ENCODE measurements at places on chromosomes 12 and 14.

- DNase-seq = no peak
Measured at GRCh38 chr12:76983420-76983819, 81.9 kb downstream of the E2F7 start.

- DNase-seq = no peak
Measured at GRCh38 chr12:88658009-88658408, 77.7 kb upstream of the KITLG start.

GRCh38 chr14:51185180-51185579 is 54.9 kb upstream of the TMX1 start:
- DNase-seq = no peak

DNA sequence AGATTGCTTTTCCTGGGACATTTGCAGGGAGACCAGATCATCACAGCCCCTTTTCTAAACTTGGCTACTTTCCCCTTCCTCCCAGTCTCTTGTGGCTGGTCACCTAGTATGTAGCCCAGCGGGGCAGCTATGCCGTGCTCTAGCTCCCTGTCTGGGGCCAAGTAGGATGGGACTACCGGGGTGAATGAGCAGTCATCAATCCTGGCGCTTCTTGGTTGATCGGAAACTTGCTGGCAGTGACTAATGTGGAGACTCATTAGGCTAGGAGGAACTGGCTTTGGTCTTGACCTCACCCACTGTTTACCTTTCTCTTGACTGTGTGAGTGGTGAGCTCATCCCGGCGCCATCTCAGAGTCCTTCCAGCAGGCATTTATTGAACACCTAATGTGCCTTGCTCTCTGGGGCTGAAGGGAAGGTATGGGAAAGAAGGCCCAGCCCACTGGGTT is 15.9 kb downstream of the PLEKHG3 start:
- no peak for DNase-seq

GRCh38 chr12:113164014-113164413 is 14.5 kb downstream of the CFAP73 start:
- DNase-seq = no peak

DNA sequence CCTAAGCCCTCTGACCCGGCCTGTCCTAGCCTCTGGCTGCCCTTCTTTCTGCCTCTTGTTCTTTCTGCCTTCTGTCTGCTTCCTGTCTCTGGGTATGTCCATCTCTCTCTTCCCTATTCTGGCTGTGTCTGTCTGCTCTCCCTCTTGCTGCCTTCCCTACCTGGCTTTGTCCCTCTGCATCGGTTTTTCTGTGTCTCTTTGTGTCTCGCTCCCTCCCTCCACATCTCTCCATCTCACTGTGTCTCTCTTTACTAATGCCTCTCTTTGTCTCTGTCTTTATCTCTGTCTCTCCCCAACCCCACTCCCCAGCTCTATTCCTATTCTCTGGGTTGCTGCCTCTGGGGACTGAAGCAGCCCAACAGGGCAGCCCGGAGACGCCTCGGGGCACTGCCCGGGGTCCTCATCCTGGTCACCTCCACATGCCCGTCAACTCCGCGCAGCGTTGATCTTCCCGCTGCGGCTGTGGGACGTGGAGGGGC is 10.1 kb downstream of the SHMT2 start:
- DNase-seq = no peak

- no peak for DNase-seq
Measured at GRCh38 chr12:89991807-89992590, 283.4 kb upstream of the ATP2B1 start.

DNA sequence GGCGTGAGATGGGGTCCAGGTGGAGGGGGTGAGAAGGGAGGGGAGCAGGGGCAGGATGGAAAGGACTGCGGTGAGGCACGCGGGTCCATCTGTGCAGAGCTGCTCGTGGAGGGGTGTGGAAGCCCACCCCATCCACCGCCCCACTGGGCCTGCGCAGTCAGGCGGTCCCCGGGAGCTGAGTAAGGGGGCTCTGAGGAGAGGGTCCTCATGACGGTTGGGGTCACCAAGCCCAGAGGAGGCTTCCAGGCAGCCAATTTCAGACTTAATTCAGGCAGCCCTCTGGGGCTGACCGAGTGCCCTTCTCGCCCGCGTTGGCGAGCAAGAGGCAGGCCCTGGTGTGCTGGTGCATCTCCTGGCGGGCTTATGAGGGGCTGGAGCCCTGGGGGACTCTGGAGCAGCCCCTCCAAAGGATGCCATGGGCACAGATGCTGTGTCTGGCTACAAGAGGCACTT is 115.5 kb downstream of the KIF26A start:
- DNase-seq = no peak

DNA sequence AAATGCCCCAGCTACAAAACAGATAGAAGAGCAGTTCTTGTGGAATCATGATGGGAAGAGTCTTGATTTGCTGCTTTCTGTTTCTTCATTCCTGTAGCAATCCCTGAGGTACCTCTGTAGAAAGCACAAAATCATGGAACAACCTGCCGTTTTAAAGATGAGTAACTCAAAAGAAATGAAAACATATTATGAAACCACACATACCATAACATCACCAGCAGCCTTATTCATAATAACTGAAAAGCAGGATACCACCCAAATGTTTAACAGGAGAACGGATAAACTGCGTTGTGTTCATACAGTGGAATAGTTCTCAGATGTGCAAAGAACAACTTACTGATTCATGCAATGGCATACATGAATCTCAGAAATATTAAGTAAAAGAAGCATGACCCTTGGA is 188.1 kb downstream of the RGS6 start:
- no peak for DNase-seq

DNA sequence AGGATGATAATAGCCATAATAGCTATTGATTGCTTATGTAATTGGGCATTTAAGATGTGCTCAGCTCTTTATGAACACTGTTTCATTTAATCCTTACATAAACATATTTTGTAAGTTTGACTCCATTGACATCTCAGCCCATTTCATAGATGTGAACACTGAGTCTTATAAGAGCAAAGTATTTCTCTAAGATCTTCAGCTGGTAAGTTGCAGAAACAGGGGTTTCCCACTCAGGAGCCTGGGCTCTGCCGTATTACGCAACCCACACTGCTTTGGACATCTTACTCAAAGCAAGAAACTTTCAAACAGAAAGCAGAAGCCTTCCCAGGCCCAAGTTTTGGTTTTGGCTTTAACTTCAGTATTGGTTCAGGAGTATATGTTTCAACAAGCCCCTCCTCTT is 705.1 kb downstream of the MED13L start:
- DNase-seq = no peak

GRCh38 chr12:27576667-27577347 is 52.8 kb downstream of the PPFIBP1 start:
- DNase-seq = no peak

DNA sequence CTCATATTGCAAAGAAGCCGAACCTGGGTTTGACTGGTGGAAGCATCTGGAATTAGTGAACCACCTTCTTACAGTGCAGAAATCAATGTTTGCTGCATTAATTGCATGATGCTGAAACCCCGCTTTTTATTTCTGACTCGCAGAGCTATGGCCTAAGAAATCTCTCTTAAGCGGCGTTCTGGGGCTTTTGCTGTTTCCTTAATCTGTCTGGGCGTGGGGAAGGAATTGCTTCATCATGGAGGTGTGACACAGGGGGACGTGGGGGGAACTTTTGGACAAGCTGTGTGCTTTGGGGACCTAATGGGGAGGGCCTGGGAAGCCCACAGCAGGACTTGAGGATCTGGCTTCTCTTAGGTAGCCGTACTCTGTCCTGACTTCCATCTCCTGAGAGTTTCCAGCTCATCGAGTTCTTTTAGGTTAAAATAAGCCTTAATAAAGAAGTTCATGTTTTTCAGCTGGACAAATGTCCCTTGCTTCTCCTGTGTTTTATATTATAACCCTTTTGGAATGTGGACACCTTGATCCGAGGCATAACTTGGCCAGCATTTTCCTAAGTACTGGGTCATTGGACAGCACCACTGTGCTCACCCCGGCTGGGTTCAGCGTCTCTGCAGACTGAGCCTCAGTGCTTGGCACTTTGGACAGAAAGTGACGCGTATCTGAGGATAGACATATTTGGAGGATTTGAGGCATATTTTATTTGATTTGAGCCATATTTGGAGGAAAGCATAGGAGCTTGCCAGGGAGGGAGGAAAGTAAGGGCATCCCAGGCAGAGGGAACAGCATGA is 192.1 kb upstream of the MYL2 start:
- no peak for DNase-seq

DNA sequence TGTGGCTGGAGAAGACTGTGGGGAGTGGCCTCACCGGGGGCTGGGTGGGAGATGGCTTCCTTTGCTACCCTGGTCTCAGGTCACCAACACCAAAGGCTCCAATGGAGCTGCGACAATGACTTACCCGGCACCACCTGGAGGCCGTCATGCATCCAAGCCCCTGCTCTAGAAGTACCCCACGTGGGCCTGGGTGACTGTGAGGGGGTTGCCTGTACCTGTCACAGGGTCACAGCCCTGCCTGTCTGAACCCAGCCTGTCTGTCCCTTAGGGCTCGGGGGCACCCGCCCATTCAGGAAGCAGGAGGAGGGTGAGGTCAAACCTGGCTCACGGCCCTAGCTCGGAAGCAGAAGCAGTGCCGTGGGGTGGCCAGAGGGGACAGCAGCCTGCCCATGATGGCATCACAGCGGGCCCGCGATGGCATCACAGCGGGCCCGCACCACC is 18.9 kb downstream of the ABCB9 start:
- DNase-seq = no peak

Data from T-helper 9 cell (primary cell).